ENCODE measurements at places on chromosomes 13 and 19.

DNA sequence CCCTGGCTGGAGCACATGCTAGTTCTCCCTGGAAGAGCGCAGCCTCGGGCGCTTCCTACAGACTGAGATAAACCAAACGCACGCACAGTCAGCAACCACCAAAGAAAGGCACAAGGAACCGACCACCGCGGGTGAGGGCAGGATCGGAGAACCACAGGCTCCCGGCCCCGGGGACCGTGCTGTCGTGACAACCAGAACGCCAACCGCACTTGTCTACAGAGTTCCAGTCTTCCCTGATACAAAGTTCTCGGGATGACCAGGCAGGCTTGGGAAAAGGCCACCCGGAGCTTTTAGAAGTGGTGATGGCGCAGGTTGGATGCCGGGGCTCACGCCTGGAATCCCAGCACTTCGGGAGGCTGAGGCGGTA, 33.1 kb upstream of the CACTIN start:
- no peak for DNase-seq

DNA sequence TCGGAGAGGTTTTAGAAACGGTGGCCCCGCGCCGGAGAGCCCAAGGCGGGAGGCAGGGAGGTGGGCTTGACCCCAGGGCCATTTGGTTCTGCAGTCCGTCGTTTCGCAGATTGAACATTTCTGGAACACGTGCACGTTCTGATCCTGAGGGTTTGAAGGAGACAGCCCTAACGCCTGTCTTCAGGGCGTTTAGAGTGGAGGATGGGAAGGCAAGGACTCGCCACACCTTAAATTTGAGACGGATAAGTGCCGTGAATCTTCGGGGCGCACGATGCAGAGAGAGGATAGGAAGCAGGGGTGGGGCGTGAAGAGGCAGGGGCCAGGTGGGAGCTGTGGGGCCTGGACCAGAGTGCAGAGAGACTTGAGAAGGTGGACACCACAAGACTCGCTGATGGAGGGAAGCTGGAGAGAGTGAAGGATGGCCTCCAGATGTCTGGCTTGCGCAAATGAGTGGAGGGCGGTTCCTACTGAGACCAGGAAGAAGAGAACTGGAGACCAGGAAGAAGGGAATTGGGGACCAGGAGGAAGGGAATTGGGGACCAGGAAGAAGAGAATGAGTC, 804 bp upstream of the MIER2 start:
- DNase-seq, result no peak

GRCh38 chr13:63129995-63130394, 1714.3 kb upstream of the PCDH20 start:
- no peak for DNase-seq

GRCh38 chr13:94312511-94313216, 166.8 kb downstream of the DCT start:
- DNase-seq, result no peak

- DNase-seq, result no peak
Observed at GRCh38 chr13:30806784-30807183, 71.4 kb downstream of the ALOX5AP start.

DNA sequence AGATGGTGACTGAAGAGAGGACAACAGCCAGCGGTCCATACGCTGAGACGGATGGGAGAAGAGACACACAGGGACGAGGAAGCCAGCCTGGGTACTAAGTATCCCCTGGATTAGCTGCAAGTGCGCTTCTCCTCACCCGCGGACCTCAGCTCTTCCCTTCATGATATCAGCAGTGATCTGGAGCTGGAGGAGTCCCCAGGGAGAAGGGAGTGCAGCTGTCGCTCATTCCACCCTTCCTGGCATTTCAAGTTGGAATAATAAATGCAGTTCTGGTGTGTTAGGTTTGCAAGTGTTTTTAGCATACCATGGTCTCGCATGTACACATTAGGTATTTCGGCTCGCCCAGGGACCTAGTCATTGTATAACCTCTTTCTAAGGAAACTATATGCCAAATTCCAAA, 88.5 kb upstream of the C1QTNF9B start:
- DNase-seq, result no peak

- no peak for DNase-seq
Observed at GRCh38 chr13:49370371-49370770, 73.5 kb downstream of the CAB39L start.

- no peak for DNase-seq
Observed at GRCh38 chr19:41905273-41906002, 22.5 kb downstream of the ARHGEF1 start.

- DNase-seq, result no peak
Observed at GRCh38 chr19:4367781-4368127, 24.4 kb downstream of the MPND start.

DNA sequence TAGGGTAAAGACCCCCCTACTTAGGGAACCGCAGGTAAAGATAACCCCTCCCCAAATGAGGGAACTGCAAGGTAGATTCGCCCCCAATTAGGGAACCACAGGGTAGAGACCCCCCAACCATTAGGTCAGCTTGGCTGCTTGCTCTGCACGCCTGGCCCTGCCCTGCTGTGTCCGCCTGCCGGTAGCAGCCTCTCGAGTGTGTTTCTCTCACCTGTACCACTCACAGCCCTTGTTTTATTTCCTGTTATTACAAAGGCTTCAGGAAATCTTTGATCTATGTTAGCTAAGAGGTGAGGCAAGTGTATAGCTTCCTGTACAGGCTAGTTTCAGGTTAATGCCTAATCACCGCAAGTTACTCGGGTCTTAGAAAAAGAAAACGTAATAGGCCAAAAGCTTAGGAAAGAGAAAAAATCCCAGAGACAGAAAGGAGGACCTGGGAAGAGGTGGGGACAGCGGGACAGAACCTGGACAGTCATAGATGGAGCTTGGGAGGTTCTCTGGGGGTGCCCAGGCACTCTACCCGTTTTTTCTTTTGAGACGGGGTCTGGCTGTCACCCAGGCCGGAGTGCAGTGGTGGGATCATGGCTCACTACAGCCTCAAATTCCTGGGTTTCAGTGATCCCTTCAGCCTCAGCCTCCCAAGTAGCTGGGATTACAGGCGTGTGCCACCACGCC, 23.1 kb upstream of the EIF3G start:
- DNase-seq, result no peak

DNA sequence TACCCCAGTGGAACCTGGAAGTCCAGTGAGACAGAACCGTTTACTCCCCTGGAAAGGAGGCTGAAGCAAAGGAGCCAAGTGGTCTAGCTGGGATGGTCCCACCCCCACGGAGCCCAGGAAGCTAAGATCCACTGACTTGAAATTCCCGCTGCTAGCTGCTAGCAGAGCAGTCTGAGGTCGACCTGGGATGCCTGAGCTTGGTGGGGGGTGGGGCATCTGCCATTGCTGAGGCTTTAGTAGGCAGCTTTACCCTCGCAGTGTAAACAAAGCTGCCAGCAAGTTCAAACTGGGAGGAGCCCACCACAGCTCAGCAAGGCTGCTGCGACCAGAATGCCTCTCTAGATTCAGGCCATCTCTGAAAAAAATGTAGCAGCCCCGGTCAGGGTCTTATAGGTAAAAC, 437.0 kb downstream of the SUCLA2 start:
- no peak for DNase-seq

DNA sequence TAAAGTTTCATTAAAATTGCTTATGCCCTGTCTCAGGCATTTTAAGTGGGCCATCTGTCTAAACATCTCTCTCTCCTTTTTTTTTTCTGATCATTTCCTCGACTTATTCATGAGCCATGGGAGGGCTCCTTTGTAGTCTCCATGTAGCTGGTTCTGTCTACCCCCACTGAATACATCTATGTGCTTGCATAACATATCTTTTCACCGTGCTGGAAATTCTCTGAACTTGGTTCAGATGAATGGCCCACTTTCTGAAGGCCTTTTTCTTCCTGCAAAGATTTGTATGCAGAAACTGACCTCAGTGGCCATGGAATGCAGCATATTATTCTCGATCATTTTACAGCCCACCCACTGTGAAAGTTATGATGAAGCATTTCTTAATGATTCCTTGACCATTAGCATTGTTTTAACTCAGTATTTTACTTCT, 225.3 kb downstream of the GGACT start:
- DNase-seq, result no peak

- no peak for DNase-seq
Observed at GRCh38 chr13:36548129-36548528, 115.8 kb downstream of the CCNA1 start.

GRCh38 chr13:108297114-108297513, 27.6 kb downstream of the TNFSF13B start:
- DNase-seq, result no peak

GRCh38 chr13:36531746-36532486, 99.6 kb downstream of the CCNA1 start:
- no peak for DNase-seq

DNA sequence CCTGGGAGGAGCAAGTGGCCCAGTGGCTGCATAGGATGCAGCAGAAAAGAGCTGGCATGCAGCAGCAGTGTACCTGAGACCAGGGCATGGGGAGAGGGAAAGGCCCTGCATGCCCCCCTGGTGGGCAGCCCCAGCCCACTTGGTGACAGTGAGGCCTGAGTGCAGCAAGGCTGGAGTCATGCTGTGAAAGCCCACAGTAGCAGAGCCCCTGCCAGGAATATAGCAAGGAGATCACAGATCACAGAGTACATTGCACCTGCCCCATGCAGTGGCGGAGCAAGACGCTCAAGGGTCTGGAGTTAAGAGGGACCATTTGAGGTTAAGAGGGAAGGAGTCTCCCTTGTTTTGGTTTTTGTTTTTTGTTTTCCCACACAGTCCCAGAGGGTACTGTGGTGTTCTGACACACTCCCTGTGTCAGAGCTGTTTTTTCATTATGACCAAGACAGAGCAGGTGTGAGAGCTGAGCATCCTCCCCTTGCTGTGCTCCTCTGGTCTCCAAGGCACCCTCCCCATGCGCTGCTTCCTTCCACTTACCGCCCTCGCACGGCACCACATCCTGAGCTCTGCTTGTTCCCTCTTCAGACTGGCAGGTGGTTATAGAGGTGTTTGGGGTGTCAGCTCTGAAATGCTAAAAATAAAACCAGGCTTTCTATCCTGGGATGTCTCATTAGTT, 85.0 kb upstream of the UBL3 start:
- DNase-seq, result no peak

All from cortex of kidney (tissue), 1 donor.